ENCODE measurements at places on chromosomes 4 and X.

DNA sequence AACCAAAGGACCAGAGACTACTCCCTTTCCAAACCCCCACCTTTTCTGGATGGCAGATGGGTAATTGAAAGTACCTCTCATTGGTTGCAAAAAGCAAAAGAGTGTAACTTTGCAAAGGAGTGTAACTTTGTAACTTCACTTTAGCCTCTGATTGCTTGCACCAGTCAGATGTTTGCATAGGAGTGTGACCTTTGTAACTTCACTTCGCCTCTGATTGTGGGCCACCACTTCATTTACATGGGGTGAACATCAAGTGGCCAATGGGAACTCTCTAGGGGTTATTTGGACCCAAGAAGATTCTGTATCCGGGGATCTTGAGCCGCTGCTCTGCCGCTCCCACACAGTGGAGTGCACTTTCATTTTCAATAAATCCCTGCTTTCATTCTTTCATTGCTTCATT lies 9.9 kb upstream of the SLC25A43 start:
- no peak for DNase-seq

DNA sequence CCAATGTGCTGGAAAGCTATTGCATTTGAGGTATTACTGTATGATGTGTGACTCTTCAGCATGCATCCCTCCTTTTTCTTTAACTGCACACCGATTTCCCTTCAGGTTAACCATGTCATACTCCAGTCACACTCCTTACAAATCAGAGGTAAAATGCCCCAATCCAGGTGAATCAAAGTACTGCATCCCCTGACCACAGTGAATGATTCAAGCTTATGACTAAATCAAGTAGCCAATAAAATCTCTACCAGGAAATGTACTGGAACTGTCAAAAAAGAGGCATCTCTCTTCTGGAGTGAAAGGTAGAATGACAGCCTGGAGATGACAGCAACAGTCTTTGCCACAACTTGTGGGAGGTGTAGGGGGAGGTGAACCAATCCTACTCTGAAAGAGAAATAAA lies 10.4 kb downstream of the ADAMTS3 start:
- DNase-seq, result no peak

DNA sequence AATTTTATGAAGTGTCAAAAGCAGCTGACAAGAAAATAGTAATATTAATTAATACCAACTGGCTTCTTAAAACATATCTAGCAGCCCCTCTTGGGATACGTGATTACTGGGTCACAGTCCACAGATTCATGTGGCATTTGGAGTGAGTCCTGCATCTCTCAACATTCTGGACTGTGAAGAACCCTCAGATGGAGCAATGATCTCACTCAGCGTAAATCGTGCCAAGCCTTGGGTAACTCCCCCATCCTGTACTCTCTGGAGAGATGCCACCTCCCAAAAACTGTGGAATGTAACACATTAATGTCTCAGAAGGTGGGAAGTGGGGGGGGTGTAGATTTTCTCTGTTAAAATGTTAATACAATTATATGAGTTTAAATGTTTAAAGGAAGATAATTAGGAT lies 118.2 kb upstream of the IQCM start:
- no peak for DNase-seq

DNA sequence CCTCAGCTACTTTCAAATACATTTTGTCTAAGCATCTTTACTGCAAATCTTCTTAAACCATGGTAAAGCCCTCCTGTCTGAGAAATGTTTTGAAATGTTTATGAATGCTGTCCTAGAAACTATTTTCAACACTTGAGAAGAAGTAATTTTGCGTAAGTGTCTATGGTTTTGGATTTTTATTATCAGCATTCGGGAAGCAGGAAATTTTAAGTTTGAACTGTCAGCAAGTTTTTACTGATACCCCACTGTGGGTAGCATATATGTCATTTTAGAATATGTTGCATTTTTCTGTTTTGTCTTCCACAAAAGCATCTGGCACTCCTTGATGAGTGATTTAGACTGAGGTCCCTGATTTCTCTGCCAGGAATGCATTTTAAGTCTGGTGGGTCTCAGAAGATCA lies 302.4 kb upstream of the GIMD1 start:
- DNase-seq, result no peak

DNA sequence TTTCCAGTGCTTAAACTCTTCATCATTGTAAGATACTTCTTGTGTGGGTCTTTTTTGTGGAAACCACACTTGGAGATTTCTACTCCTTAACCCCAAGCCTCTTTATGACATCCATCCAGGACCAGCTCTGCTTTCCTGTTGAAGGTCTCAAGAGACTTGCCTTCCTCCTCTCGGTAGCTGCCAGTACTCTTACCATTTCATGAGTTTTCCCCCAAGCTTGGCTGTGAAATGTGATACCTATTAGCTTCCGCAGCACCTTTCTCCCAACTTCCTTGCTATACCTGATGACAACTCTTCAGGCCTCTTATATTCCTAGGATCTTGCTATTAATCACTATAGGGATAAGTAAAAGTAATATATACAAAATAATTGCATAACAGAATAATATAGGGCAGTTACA lies 1.9 kb upstream of the DCK start:
- no peak for DNase-seq

GRCh38 chr4:42399393-42399792 lies 2.1 kb downstream of the SHISA3 start:
- peak; percentile 44 for DNase-seq

- DNase-seq, result no peak
Observed at GRCh38 chr4:12439633-12440305, 1011.1 kb upstream of the HS3ST1 start.

DNA sequence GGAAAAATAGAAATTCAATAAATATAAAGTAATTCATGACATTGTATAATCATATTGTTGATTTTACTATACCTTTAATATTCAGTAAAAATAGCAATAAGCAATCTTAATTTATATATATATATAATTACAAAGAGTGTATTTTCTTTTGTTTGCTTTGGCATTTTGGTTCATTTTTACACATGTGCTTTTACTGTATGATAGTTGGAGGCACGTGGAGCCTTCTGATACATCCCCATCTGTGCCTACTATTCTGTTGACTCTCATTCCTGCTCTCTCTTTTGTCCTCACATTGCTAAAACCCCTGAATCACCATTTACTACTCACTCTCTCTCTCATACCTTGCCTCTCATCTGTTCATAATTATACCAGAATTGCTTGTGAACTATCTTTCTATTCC lies 106.4 kb upstream of the NDST4 start:
- DNase-seq, result no peak

DNA sequence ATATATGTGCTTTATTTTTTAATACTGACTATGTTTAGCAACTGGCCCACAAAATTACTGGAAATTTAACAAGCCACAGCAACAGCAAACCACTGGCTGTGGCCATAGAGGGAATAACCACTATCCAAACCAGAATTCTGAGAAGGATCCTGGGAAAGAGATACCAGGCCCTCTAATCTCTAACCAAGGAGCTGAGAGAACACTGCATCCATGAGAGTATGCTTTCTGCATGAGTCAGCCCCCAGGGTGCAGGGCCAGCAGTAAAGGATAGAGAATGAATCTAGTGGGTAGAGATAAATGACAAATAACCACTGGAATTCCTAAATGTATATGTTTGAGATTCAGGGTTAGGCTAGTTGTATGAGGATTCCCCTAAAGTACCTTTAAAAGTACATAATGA lies 221.8 kb downstream of the KIT start:
- peak; percentile 3 for DNase-seq

DNA sequence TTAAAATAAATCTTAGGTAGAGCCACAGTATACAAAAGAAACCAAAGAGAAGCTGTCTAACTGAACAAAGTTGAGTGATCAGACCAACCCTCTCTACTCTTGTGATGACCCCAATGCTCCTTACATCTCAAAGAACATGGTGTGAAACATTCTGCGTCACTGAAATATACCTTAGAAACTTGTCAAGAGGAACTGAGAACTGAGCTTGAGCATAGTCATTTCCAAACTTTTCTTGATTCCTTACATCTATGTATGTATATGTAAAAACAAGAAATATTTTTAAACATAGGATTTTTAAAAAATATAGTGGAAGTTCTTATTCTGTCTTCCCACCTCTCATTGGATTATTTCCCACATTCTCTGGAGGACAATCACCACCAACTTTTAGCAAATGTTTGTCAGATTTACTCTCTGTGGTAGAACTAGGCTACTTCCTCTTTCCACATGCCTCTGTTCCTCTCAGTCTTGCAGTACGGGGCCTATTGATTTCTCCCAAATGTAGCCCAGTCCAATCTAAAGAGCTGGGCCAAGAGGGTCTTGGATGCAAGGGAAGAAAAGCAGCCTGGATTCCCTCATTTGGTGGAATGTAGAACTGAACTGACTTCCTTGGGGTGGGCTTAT lies 98.2 kb upstream of the HHIP start:
- no peak for DNase-seq

GRCh38 chr4:96264941-96265463 lies 425.1 kb downstream of the PDHA2 start:
- no peak for DNase-seq

DNA sequence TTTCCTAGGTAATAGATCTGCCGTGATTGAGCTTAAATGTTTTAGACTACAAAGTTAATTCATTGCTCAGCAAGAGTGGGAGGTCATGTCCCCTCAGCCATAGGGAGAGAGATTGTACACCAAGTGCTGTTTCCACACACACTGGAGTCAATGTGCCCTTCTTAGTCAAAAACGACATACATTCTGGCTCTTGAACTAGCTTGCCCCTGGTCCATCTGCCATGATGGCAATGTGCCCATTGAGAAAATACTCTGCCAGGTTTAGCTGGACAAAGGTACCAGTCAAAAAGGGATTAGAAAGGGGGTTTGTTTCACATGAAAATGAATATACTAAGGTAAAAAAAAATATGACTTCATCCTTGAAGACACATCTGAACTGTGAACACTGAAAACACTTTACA lies 377.1 kb upstream of the ADGRL3 start:
- no peak for DNase-seq

GRCh38 chrX:3449287-3449686 lies 102.8 kb upstream of the MXRA5 start:
- DNase-seq, result no peak
